Right atrium auricular region (tissue), 2 donors: ENCODE measurements at places on chromosomes 5 and 9. TPM values are rescaled to one million over a fixed set of nuclear protein-coding genes. Genes with fewer than 3 reads are reported as not detected.

Gene MEIKIN
- total RNA-seq, result not detected

DNA sequence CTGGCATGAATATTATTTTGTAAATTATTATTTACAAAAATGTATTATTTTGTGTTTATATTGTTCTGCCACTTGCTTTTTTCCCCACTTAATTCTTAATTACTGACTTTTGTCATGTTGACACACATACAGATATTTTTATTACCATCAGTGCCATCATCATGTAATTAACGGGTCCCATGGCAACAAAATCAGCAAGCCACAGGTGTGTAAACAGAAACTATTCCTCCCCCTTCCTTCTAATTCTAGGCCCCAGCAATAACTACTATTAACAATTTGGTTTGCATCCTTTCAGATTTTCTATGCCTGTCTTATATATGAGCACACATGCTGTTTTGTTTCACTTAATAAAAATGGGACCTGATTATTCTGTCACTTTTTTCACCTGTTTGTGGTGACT, 29.3 kb downstream of the CYFIP2 start:
- DNase-seq, result no peak
- no peak overlapping the region for H3K27ac ChIP-seq
- no peaks in the 10 kb centered on the region for H3K27me3 ChIP-seq
- no peaks in the 10 kb centered on the region for H3K36me3 ChIP-seq
- H3K4me3 ChIP-seq, result no peak overlapping the region
- H3K4me1 ChIP-seq, result no peaks in the 10 kb centered on the region

Gene FBLL1
- total RNA-seq, result not detected

DNA sequence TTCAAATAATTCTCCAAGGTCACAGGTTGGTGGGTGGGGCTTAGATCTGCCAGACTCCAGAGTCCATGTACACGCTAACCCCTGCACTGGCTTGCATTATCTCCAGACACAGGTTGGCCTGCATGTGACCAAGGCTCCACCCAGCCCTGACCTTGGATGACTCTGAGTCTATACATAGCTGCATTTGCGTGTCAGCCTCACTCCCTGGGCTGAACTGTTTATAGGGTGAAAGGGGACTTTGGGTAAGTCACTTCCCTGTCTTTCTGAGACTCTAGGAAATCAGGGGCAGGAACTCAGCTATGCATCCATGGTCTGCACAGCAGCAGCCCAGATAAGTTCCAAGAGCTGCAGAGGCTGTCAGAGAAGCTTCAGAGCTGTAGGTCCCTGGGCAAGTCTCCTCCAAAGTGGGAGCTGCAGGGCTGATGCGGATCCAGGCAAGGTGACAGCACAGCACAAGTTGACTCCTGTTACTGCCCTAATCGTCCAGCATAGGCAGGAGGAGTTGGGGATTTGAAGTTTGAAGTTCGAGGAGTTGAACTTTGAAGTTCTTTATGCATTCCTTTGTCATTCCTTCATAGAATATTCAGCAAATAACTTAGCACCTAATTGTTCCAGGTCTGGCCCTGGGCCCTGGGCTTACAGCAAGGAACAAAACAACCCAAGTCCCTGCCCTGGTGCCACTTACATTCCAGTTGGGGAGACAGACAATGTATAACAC, 53.4 kb downstream of the SLC22A5 start:
- DNase-seq, result peak; percentile 62
- H3K36me3 ChIP-seq, result peaks cover 13% of the 10 kb centered on the region
- H3K4me3 ChIP-seq, result no peak overlapping the region
- no peaks in the 10 kb centered on the region for H3K27me3 ChIP-seq
- no peaks in the 10 kb centered on the region for H3K4me1 ChIP-seq

GRCh38 chr5:128015478-128015877, 68.1 kb upstream of the SLC12A2 start:
- H3K4me1 ChIP-seq, result no peaks in the 10 kb centered on the region
- no peak overlapping the region for H3K4me3 ChIP-seq
- no peak overlapping the region for H3K27ac ChIP-seq
- DNase-seq, result no peak
- H3K27me3 ChIP-seq, result no peaks in the 10 kb centered on the region

Gene CCNG1
- 58.8 TPM for total RNA-seq

DNA sequence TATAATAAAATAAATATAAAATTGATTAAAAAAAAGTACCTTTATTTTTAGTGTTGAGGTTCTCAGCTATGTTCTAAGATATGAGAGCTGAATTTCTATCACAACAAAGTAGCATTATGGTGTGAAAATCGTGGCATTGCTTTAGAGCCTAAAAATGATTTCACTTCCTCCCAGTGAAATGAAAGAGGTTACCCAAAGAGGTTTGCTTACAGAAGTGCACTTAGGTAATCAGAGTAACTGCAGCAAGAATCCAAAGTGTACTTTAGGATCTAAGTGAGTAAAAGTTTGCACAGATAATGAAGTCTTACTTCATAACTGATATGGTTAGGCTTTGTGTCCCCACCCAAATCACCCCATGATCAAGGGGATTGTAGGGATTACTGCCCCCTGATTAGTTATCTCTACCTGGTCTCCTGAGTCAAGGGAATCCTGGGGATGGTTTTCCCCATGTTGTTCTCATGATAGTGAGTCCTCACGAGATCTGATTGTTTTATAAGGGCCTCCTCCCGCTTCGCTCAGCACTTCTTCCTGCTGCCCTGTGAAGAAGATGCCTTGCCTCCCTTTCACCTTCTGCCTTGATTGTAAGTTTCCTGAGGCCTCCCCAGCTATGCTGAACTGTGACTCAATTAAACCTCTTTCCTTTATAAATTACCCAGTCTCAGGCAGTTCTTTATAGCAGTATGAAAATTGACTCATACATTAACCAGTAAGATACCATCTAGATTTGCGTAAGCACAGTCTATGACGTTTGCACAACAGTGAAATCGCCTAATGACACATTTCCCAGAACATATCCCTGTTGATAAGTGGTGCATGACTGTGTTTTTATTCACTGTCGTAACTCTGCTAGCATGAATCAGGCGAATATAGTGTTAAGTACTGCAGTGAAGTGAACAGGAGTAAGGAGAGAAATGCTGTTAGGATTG, 40.3 kb upstream of the LRRC70 start:
- DNase-seq, result no peak
- peaks cover 14% of the 10 kb centered on the region for H3K36me3 ChIP-seq
- H3K27ac ChIP-seq, result no peak overlapping the region
- no peaks in the 10 kb centered on the region for H3K27me3 ChIP-seq
- H3K4me3 ChIP-seq, result no peak overlapping the region

- no peak overlapping the region for H3K27ac ChIP-seq
- no peaks in the 10 kb centered on the region for H3K27me3 ChIP-seq
- H3K4me1 ChIP-seq, result no peaks in the 10 kb centered on the region
- no peak overlapping the region for H3K4me3 ChIP-seq
Observed at GRCh38 chr9:98667005-98667640, 41.6 kb downstream of the GABBR2 start.

Gene CDHR2
- 0.12 TPM for total RNA-seq
